ENCODE measurements at places on chromosomes 4 and X. TPM values are rescaled to one million over a fixed set of nuclear protein-coding genes. Genes with fewer than 3 reads are reported as not detected.

DNA sequence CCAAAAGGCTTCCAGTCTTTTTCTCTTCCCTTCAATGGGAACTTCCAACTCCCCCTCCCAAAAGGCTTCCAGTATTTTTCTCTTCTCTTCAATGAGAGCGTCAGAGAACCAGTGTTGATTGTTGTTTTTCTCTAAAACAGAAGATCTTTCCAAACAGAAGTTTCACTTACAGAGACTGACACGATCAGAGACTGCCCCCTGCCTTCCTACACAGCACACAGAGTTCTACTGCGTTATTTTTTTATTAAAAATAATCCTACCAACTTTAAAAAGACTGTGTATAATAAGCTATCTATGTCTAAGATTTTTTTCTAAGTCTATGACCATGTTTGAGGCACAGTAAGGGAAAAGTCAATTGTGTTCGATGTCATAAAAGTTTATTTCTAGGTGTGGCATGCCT lies 3.5 kb upstream of the HTR2C start:
- no peak for DNase-seq

DNA sequence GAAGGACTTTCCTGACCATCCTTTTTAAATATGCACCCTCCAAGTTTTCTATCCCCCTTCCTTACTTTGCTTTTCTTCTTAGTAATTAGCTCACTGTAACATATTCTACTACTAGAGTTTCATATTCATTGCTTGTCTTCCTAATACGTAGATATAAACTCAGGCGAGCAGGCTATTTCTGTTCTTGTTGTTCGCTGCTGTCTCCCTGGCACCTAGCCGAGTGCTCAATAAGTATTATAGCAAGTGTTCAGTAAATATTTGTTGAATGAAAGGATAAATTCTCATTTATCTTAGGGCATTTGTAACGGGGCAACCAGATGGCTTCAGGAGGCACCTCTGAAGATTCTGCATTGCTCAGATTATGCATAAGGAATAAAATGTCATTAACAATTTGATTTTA lies 6.8 kb upstream of the RHOH start:
- DNase-seq = no peak

- DNase-seq = no peak
Observed at GRCh38 chrX:107465932-107466620, 16.6 kb downstream of the FRMPD3 start.

DNA sequence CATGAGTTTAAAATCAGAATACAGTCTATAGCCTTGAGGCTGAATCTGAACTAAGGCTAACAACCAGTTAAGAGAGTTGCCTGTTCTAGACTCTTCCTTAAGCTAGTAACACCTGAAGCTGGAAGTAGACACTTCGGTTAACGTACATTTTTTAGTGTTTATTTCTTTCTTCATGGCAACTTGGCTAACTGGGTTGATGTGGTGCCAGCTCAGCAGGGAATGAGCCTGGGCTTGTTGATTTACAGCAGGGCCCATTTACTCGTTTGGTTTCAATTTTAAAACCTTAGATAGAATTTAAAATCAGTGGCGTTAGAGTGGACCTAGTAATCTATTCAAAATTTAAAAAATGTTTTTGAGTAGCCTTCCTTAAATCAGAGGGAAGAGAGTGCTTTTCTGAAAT lies 137.6 kb upstream of the ESX1 start:
- no peak for DNase-seq

- DNase-seq = no peak
Observed at GRCh38 chr4:8050555-8051206, 107.9 kb downstream of the ABLIM2 start.

DNA sequence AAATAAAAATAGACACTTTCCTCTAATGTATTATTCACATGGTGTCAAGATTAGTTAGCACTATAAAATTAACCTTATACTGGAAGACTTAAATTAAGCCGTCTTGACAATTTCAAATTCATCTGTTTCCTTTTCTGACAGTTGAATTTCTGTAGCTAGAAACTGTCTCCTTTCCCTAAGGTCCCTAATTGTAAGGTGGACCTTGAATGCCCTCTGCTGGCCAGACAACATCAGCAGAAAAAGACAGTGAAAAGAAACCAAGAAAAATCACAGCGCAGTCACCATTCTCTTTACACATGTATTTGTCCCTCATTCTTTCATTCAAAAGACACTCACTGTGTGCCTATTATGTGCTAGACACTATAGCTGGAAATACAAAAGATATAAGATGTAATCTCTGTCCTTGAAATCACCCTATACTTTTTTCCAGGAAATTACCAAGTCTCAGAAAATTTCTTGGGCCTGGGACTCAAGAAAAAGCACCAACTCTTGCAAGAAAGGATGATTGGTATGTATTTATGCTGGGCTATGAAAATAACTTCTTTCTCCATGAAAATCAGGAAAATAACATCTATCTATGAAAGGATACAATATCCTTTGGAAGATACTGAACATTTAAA lies 32.7 kb upstream of the AMBN start:
- no peak for DNase-seq

GRCh38 chr4:120544838-120545237 lies 377.7 kb downstream of the PRDM5 start:
- DNase-seq = no peak

- DNase-seq = no peak
Observed at GRCh38 chr4:138562544-138562991, 320.4 kb upstream of the SLC7A11 start.

DNA sequence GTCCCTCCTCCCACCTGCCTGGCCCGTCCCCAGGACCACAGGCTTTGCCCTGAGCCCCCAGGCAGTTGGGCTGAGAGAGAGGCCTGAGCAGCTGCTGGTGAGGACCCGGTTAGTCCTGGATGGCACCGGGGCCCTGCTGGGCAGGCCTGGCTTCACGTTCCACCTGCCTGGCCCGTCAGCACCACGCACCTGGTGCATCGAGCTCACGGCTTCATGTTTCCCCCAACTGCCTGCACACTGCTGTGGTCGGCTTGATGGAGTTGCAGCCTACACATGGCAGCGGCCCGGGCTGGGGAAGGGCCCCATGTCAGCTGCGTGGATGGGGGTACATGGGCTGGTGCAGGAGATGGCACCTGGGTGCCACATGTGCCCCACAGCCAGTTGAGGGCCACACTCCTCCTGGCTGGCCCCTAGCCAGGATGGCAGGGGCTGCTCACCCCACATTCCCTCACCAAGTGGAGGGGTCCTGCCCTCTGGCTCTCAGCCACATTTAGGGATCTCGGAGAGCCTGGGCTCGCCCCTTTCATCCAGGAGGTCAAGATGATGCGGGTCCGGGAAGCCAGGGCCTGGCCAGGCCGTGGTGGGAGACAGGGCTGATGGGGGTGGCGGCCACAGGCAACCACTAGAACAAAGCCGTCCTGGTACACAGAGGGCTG lies 28.5 kb downstream of the NKX1-1 start:
- peak; percentile 39 for DNase-seq

- DNase-seq = no peak
Observed at GRCh38 chrX:118961866-118962560, 12.4 kb upstream of the LONRF3 start.

DNA sequence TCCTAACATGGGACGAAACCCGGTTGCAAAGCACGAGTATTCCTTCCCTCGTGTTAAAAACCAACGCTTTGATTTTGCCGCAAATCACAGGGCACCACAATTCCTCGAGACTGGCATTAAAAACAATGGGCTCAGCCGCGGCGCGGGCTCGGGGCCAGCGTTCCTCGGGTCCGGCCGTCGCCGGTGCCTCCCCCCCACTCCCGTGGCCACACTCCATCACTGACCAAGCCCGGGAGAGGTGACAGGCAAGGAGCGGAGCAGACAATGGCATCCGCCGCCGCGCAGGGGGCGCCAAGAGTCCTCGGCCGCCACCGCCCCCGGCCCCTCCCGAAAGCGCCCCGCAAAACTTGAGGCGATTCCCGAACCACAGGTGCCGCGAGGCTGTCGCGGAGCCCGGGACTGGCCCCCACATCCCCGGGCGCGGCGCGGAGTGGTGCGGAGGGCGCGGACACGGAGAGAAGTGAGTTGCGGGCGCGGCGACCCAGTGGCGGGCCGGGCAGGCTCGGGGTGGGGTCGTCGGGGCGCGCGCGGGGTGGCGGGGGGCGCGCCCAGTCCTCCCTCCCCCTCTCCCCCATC lies 445 bp downstream of the AP1S2 start:
- DNase-seq = peak; percentile 74

GRCh38 chrX:72018277-72019112 lies 107.8 kb downstream of the NHSL2 start:
- peak; percentile 89 for DNase-seq

GRCh38 chr4:139441029-139441428 lies 12.9 kb upstream of the RAB33B start:
- DNase-seq = no peak

GRCh38 chr4:177740563-177740962 lies 298.3 kb upstream of the AGA start:
- DNase-seq = no peak

GRCh38 chrX:130100180-130100579 lies 10.1 kb downstream of the ELF4 start:
- no peak for DNase-seq

- DNase-seq = no peak
Observed at GRCh38 chr4:141599853-141600252, 36.5 kb upstream of the IL15 start.

GRCh38 chr4:114366368-114366767 lies 232.2 kb upstream of the UGT8 start:
- no peak for DNase-seq

DNA sequence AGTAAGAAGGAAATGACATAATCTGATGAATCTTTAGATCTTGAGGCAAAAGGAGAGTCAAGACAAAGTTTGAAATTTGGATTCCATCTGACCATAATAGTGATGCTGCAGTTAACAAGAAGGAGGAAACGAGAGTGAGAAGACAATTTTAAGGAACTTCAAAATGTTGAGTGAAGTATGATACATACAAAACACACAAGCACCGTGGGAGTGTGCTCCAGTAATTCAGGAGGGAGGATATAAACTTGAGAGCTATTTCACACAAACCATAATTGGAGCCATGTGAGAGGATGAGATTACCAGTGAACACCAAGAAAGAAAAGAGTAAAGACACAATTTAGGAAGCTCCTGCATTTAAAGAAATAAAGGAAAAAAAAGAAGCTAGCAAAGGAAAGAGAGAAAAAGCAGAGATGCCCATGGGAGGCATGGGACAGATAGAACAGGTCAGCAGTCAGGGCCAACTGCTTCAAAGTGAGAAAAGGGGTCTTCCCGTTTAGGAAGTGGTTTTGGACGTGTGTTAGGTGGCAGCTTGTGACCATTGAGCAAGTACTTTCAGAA lies 150.7 kb upstream of the SLC7A11 start:
- no peak for DNase-seq

The PDCL2 gene
- total RNA-seq = not detected

The BGN gene
- total RNA-seq = not detected

The RPS6KA6 gene
- total RNA-seq = not detected

The HTN3 gene
- total RNA-seq = not detected

The ATP2B3 gene
- total RNA-seq = not detected

The ZIC3 gene
- total RNA-seq = not detected

The FGB gene
- total RNA-seq = not detected

Data from natural killer cell treated with Interleukin-12 subunit alpha and Interleukin-12 subunit beta and Interleukin-15 and Interleukin-18, amount 100 ng/mL, for 72 hours (primary cell).